ENCODE measurements at places on chromosomes 3 and 15. TPM values are rescaled to one million over a fixed set of nuclear protein-coding genes. Genes with fewer than 3 reads are reported as not detected.

RLBP1 gene
- not detected for total RNA-seq

CFAP92 gene
- 4.5 TPM for total RNA-seq

DNA sequence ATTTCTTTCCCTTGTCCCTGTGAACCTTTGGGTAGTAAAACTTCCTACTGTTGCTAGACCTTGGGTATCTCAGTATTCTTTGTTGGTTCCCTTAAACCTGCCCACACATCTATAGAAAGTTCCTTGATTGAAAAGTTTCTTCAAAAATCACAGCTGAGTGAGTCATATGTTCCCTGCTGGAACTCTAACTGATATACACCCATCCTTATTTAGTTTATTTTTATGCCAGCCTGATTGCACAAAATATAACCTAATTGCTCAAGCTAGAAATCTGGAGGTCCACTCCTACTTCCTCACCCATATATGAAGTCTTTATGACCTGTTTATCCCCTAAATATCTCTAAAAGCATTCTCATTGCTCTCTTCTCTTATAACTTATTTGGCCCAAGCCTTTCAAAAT is 13.7 kb upstream of the GJD2 start:
- no peaks in the 10 kb centered on the region for H3K4me1 ChIP-seq
- no peaks in the 10 kb centered on the region for H3K36me3 ChIP-seq
- H3K4me3 ChIP-seq = no peak overlapping the region
- DNase-seq = no peak
- H3K27ac ChIP-seq = no peak overlapping the region

DNA sequence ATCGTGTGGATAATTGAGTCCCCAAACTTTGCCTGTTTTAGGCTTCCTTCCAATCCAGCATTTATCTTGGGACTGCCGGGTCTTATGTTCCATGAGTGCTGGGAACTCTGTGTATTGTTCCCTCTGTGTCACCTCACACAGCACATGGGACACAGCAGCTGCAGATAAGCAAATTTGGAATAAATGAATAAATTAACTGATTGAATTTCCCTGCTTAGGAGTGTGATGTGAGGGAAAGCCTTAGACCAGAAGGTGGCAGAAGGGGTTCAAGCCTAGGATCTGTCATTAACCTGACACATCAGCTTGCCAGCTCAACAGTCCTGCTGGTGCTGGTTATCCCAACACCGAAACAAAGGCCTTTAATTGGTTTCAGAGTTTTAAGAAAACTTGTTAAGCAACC is 114.3 kb downstream of the OXSM start:
- H3K4me1 ChIP-seq = peaks cover 6% of the 10 kb centered on the region
- H3K27ac ChIP-seq = no peak overlapping the region
- H3K27me3 ChIP-seq = peaks cover 6% of the 10 kb centered on the region

GRCh38 chr3:194043516-194043915 is 92.4 kb upstream of the HES1 start:
- peaks cover 32% of the 10 kb centered on the region for H3K4me1 ChIP-seq
- H3K27me3 ChIP-seq = no peaks in the 10 kb centered on the region
- no peak for DNase-seq
- H3K36me3 ChIP-seq = no peaks in the 10 kb centered on the region
- no peak overlapping the region for H3K27ac ChIP-seq

- no peak overlapping the region for H3K4me3 ChIP-seq
- no peak overlapping the region for H3K27ac ChIP-seq
- peaks cover 25% of the 10 kb centered on the region for H3K4me1 ChIP-seq
Observed at GRCh38 chr15:53448232-53449015, 311.0 kb downstream of the WDR72 start.

Data from type B pancreatic cell (in vitro differentiated cells).